ENCODE measurements at places on chromosomes 2 and 18.

GRCh38 chr2:188865681-188866080 lies 108.5 kb upstream of the COL3A1 start:
- no peak for DNase-seq

DNA sequence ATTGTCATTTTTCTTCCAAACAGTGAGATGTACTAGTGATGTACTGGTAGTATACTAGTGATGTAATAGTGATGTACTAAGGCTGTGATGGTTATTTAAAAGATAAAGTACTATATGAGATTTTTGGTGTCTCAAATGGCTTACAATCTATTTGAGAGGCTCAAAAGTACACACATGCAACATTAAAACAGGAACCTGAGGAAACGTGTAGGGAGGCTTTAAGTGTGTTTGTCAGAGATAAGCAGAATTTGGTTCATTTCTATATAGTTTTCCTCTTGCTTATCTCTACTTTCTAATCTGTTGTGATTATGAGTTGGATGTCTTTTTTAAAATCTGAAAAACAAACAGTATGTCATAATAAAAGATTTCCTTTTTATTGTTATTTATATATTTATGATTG lies 100.9 kb upstream of the SERTAD2 start:
- DNase-seq, result no peak

GRCh38 chr18:22213333-22213973 lies 44.1 kb downstream of the GATA6 start:
- no peak for DNase-seq

DNA sequence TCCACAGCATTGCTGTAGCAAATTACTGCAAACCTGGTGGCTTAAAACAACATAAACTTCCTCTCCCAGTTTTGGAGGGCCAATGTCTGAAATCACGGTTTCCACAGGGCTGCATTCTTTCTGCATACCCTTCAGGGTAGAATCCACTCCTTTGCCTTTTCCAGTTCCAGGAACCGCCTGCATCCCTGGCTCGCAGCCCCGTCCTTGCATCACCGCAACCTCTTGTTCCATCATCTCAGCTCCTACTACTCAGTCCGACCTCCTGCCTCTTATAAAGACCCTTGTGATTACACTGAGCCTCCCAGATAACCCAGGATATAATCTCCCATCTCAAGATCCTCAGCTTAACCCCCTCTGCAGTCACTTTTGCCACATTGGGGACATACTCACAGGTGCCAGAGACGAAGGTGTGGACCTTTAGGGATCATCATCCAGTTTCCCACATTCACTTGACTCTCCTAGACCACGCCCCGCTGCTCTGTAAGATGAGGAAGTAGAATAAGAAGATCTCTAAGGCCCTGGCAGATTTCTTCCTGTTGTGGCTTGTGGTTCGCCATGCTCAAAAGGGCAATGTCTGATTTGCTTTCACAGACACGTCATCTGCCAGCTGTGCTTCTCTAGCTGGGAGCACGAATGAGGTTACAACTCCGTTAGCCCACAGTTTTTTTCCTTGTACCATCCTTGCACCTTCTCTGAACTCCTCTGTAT lies 103.6 kb upstream of the AGAP1 start:
- DNase-seq, result no peak

DNA sequence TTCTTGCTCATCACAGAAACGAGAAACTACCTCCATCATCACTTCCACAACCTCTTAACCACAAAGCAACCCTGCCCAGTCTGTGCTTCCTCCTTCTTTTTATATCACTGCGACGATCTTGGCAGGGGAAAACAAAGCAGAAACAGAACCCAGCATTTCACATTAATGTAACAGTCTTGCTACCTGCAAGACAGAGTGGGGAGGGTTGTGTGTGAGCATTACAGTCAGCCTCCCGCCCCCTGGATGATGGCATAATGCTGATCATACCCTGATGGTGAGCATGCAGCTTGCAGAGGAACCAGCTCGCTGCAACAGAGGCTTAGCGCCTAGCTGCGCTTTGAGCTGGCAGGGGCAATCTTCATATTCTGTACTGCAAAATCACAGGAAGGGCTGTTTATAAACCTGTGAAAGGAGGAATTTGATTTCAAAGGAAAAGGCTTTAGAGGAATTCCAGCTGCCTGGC lies 376.1 kb downstream of the IRS1 start:
- no peak for DNase-seq

DNA sequence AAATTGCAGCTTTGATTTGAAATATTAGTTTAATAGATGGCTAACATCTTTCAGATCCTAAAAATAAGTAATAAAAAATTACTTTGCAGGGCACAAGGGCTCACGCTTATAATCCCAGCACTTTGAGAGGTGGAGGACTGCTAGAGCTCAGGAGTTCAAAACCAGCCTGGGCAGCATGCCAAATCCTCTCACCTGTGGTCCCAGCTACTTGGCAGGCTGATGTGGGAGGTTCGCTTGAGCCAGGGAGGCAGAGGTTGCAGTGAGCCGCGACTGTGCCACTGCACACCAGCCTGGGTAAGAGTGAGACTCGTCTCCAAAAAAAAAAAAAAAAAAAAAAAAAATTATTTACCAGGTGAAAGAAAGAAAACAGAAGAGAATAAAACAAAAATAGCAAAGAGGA lies 449.8 kb downstream of the NRXN1 start:
- no peak for DNase-seq

GRCh38 chr2:106232638-106233349 lies 38.7 kb upstream of the UXS1 start:
- DNase-seq, result no peak

DNA sequence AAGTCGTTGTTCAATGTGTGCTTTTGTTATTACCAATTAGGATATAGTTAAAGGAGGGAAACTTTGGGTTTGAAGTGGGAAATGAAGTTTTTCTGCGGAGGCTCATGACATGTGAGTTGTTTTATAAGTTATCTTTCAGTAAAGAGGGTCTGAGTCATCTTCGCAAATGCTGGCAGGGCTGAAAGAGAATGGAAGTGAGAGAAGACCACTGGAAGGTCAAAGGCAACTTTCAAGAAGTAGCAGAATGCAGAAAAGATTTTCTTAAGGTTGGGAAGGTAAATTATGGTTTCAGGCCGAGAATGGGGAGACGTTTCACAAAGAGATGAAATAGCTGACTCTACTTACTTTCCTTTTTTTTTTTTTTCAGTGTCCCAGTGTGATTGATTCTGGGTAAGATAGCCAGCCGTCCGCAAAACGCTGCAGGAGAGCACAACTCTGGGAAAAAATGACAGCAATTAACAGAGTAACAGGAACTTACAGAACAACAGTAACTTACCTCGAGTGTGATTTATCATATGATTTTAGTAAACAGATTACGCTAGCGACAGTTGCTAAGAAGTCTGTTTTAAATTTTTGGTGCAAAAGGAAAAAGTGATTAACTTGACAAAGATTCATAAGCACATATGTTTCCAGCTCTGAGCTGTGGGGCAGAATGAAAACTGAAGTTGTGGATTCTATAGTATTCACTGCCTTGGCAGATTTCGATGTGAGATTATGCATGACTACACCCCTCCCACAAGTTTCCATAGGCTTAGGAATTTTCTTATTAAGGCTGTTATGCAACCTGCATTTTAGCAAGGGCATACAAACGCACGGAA lies 46.8 kb upstream of the ACTR3 start:
- DNase-seq, result no peak

DNA sequence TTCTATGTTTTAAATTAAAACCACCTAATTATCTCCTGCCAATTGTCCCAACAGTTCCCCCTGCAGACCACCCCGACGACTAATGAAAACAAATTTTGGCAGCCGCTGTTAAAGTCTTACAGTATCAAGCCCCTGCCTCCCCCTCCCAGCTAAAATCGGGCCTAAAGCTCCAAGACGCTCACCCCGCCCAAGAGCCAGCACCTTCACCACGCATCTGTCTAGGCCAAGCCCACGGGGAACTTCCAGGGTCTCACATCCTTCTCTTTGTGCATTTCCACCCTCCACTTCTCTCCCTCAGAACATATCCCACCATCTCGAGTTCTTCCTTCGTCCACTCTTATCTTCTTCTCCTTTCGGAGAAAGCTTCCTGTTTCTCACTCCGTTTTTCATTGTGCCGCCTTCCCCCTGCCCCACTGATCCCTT lies 445 bp downstream of the PRPF40A start:
- DNase-seq, result peak; percentile 41

DNA sequence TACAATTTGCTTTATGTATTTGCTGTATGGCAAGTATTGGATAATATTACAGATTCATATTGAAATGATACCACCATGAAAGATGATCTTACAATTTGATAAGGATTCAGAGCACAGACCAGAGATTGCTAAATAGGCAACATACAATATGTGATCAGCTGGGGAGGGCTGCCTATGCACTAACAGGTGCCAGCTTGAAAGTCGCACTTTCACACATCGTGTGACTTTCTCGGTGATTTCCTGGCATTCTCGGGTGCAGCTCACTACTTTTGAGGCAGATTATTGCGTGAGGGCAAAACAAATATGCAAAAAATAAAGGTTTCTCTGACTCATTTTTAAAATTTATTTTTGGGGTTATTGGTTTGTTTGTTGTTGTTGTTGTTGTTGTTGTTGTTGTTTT lies 36.0 kb downstream of the RBMS1 start:
- no peak for DNase-seq

GRCh38 chr2:189751080-189751658 lies 11.4 kb downstream of the OSGEPL1 start:
- peak; percentile 53 for DNase-seq

DNA sequence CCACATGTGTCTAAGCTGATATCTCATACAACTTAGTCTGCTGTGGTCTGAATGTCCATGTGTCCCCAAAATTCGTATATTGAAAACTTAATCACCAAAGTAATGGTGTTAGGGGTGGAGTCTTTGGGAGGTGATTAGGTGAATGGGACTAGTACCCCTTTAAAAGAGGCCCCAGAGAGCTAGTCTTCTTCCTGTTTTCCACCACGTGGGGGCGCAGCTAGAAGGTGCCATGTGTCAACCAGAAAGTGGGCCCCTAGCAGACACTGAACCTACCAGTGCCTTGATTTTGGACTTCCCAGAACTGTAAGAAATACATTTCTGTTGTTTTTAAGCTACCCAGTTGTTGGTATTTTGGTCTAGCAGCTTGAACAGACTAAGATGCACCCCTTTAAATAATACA lies 86.6 kb downstream of the ASB1 start:
- DNase-seq, result no peak

DNA sequence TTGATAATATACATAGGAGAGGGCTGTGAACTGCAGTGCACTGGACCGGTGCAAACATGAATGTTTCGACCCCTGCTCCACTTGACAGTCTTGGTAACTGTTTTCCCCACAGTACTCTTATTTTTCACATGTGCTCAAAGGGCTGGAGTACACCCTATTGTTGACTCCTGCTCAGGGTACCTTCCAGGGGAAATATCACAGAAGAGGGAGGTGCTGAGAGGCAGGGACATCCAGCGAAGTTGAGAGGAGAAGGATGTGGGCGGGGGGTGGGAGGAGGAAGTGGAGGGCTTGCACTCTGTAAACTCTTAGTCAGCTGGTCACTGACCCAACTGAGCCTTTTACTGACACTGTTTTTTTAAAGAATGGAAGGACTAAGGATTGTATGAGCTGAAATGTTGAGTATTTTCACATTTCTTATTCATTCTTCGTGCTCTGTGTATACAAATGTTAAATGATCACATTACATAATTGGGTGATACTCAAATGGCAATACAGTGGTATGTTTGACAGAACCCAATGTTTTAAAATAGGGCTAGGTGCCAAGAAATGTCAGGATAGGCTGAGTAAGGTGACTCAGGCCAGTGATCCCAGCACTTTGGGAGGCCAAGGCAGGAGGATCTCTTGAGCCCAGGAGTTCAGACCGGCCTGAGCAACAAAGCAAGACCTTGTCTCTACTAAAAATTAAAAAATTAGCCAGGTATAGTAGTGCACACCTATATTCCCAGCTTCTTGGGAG lies 10.0 kb downstream of the INPP4A start:
- DNase-seq, result no peak

GRCh38 chr2:10316336-10316735 lies 13.6 kb downstream of the HPCAL1 start:
- DNase-seq, result no peak

- peak; percentile 61 for DNase-seq
Measured at GRCh38 chr2:205680067-205680466, 2.2 kb upstream of the NRP2 start.

- no peak for DNase-seq
Measured at GRCh38 chr2:96547203-96547641, 10.7 kb downstream of the ARID5A start.

- peak; percentile 80 for DNase-seq
Measured at GRCh38 chr18:61635901-61636528, 256.8 kb downstream of the RNF152 start.

GRCh38 chr2:217356781-217357180 lies 496.9 kb upstream of the TNP1 start:
- no peak for DNase-seq

- no peak for DNase-seq
Measured at GRCh38 chr2:233101816-233102215, 41.7 kb downstream of the INPP5D start.
